CD4-positive, alpha-beta T cell treated with Interleukin-4 for 4 hours (primary cell): ENCODE measurements at places on chromosomes 6 and 20.

- no peak for DNase-seq
Observed at GRCh38 chr6:145360865-145361264, 374.5 kb downstream of the EPM2A start.

GRCh38 chr6:134035823-134036296, 16.6 kb downstream of the SLC2A12 start:
- DNase-seq = no peak

- DNase-seq = no peak
Observed at GRCh38 chr6:136249336-136249735, 775 bp downstream of the MTFR2 start.

- no peak for DNase-seq
Observed at GRCh38 chr20:41249411-41250281, 67.9 kb downstream of the ZHX3 start.

DNA sequence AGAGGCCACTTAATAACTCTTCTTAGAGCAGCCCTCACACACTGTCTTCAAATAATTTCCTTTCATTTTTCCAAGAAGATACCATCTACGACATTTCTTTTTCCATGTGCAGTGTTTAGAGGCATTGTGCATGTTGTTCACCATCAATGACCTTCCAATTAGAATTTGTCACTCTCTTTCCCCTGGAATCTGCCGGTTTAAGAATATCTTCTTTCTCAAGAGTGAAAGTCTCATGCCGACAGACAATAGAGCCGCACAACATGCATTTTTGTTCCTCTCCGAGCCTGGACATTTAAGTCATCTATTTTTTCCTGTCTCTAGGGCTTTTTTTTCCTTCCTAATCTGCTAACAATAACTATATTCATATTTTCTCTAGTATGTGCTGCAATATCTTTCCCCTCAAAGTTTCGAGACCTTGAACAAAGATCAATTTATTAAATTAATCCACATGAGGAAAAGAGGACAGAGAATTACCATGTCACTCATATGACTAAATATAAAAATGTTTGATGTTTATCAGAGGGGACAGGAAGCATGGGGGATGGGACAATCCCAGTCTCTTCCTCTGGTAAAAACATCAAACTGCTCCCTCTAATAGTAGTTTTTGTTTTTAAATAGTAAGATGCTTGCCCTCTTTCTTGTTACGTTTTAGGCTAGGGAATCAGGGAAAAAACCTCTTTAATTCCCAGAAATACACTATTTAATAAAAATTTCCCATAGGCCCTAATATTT, 893.4 kb downstream of the C6orf118 start:
- no peak for DNase-seq

GRCh38 chr6:143405373-143406154, 44.9 kb downstream of the ADAT2 start:
- DNase-seq = no peak

- DNase-seq = no peak
Observed at GRCh38 chr6:149855040-149855654, 9.0 kb downstream of the LRP11 start.

DNA sequence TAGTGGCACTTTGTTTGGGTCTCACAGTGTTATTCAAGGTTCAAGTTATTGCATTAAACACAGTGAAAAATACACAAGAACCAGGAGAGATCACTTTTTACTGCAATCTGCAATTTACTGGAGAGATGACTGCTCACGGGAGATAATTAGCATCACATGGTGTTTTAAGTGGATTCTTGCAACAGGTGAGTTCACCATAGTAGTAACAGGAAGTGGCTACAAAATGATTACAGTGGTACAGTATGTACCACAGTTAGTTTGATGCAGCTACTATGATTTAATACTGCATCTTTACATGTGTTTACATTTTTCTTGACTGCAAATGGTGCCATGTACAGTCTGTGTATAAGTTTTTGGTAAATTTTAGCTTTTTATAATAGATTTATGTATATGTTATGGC, 96.5 kb upstream of the SCP2D1 start:
- DNase-seq = no peak

DNA sequence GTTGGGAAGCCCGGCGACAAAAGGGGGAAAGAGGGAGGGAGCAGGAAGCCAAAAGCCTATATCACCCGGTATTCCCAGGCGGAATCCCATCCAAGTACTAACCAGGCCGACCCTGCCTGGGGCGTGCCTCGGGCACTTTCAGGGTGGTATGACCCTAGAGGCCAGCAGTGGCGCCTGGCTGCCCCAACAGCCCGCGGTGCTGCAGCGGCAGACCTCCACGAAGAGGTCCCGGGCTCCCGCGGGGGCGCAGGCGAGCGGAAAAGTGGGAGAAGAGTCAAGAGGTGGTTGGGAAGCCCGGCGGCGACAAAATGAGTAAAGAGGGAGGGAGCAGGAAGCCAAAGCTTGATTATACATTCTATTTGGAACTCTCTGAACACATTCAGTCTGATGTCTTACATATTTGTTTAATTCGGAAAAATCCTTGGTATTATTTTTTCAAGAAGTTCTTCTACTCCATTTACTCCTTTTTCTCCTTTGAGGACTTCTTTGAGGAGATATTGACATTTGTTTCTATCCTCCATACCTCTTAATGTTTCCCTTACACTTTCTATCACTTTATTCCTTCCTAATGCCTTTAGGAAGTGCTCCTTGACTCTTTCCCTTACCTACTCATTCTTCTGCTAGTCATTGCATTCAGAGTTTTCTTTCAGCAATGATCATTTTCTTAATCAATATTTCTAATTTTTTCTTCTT, 11.5 kb downstream of the TREML4 start:
- DNase-seq = no peak

GRCh38 chr6:117272032-117272866, 6.9 kb downstream of the VGLL2 start:
- no peak for DNase-seq

GRCh38 chr6:71489736-71490135, 201.1 kb downstream of the OGFRL1 start:
- no peak for DNase-seq

GRCh38 chr20:20440481-20440880, 72.6 kb downstream of the INSM1 start:
- DNase-seq = no peak

DNA sequence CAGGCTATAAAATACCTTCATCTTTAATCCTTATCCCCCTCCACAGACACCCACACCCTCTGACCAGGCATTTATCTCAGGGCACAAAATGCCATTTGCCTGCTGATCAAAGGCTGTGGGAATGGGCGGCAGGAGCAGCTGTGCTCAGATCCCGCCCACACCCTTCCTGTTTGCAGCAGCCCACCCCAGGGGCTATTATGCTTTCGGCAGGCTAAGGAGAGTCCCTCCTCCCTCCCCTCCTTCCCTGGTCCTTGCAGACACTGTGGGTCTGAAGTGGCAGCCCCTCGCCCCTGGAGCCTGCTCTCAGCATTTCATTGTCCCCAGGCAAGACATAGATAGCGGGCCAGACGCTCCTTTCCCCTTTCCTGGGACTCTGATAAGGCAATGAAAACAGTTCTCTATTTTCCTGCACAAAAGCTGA, 220.8 kb upstream of the HEY2 start:
- DNase-seq = no peak

- DNase-seq = no peak
Observed at GRCh38 chr20:4833074-4833728, 111.5 kb downstream of the PRND start.

GRCh38 chr6:89599727-89600126, 38.8 kb downstream of the LYRM2 start:
- DNase-seq = no peak

DNA sequence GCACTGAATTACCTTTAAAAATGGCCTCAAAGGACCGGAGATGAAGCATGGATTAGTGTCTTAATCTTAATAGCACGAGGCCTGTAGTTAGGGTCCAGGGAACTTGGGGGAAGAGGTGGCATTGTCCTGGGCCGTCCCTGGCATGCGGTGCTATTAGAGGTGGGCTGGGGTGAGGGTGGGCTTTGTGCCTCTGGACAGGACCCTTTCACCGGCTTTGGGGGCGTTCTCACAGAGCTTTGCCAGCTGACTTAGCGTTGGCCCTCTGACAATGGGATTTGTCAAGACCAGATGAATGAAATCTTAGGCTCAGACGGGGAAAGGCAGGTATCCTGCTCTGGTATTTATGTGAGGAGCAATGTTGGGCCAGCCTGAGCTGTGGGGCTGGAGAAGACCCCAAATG, 59.6 kb downstream of the ERMARD start:
- no peak for DNase-seq

GRCh38 chr6:74892091-74892490, 313.8 kb downstream of the COL12A1 start:
- DNase-seq = no peak

GRCh38 chr6:45222380-45222779, 105.8 kb upstream of the RUNX2 start:
- no peak for DNase-seq

DNA sequence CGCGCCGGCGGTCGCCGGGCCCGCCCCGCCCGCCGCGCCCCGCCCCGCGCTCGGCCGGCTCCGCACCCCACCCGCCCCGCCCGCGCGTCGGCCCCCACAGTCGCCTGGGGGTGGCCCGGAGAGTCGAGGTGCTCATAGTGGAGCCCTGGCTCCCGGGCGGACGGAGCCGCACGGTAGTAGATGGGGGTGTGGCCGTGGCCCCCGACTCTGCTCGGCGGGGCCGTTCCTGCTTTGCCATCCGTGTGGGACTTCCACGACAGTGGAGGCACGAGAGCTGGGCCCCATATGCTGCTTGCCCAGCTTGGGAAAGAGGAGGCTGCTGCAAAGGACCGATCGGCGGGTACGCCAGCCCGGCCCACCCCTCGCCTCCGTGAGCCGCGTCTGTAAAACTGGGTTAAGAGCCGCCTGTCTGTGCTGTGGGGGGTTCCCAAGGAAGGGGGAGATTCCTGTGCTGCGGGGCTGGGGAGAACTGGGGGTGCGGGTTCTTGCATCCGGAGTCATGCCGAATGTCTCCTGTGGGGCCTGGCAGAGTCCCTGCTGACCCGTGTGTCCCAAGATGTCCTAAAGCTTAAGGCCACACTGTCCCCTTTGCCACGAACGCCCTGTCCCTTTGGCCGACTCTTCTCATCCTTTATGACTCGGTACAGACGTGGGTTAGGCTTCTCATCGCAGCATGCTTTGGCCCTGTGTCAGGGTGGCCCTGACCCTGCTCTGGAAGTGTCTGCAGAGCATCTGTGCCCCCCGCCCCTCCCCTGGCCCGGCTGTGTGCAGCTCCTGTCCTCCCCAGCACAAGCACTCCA, at the start of gene OPRL1:
Gene OPRL1, plus strand, starts transcription at position 70 of the 800 bp plus-strand sequence. CDS start 12,639 bp downstream, outside the sequence.
- no peak for DNase-seq

DNA sequence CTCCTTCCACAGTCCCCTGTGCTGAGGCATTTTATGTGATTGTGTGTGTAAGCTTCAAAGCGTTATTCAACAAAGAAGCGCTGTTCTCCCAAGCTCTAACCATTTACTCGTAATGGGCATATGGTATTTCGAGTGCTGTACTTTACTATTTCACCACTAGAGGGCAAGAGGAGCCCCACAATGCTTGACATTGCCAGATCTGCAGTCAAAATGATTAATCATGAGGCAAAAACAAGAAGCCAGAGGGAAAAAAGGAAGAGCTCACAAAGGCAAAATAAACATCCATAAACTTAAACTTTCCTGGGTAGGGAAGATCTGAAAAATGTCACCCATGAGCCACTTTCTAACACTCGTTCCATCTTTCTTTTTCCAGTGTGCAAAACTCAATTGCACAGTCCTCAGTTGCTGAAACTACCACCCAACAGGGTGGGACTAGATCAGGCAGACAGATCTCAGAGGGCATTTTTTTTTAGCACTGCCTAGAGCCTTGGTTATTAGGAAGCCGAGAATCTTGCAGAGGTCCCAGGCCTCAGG, 215.0 kb upstream of the PLCB4 start:
- peak; percentile 38 for DNase-seq
